ENCODE measurements at places on chromosomes 6 and 20.

DNA sequence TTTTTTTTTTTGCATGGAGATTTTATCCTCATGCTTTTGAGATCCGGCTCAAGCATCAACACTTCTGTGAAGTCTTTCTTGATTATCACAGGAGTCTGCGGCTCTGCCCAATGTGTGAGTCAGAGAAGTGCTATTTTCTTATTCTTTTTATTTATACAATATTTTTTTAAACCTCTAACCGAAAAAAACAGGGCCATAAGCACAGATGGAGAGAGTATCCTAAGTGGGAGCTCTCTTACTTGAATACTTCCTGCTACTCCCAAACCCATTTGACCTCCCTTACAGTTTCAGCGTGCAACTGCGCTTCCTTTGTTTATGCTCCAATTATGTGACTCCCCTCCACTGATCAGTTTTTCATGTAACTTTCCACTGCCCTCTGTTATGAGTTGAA is 8.7 kb upstream of the ATXN1 start:
- no peak for DNase-seq

GRCh38 chr6:101607111-101607690 is 213.7 kb downstream of the GRIK2 start:
- DNase-seq: no peak

GRCh38 chr6:53466257-53466656 is 78.6 kb downstream of the GCLC start:
- DNase-seq: no peak

DNA sequence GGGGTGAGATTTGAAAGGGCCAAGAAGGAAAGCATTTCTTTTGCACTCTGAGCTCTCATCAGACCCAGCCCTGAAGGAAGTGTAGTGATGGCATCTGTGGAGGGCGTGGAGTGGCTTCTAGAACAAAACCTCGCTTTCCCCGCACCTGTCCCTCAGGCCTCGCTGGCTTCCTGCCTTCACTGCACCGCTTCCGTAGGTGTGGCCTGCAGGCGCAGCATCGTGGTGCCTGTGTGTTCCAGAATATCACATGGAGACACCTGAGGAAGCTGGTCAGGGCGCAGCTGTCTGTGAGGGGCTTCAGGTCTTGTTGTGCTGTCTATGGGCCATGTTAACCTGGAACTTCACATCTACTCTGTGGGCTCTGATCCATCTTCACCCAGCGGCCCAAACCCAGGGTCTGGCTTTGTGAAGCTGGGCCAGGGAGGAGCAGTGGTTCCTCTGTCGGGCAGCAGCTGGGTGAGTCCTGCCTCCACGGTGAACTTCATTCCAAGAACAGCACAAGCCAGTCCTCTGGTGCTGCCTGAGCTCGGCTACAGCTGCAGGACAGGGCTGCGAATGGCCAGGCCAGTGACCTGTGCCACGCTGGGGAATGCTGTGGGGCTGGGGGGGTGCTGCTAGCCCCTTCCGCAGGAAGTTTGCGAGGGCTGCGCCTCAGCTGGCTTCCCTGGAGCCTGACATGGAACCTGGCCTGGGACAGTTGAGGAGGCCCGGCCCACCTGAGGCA is 40.9 kb downstream of the DSTN start:
- DNase-seq: no peak

DNA sequence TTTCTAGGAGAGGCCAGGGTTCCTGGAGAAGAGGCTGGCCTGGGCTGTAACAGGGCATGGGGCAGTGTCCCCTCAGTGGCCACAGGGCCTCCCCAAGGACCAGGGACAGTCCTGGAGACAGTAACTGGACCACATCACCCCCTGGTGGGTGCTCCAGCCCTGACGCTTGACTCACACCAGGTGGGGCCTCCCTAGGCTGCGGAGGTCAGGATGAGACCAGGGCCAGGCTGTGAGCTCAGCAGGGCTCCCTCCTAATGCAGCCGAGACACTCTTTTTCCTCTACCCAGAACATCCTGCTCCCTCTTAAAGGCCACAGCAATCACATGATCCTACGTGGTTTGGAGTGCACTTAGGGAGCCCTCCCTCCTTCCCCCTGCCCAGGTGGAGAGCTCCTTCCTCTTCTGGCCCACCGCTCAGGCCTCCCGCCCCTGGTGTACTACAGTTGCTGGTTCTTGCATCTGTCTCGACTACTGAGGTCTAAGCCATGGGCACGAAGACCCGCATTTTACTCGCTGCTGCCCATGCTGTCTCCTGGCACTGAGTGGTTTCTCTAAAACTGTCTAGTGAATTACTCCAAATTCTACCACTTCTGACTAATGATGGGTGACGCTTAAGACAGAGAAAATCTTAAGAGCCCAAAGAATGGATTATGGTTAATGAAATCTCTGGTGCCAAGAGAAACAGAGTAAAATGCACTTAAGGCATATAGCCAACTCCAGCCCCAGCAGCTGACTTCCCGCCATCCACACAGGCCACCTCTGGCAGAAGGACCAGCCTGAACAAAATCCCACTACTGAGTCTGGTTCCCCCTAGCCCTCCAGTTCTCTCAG is 166.1 kb upstream of the CST7 start:
- DNase-seq: no peak

- no peak for DNase-seq
These were observed 123.3 kb upstream of the GGTLC1 start for GRCh38 chr20:24111858-24112257.

DNA sequence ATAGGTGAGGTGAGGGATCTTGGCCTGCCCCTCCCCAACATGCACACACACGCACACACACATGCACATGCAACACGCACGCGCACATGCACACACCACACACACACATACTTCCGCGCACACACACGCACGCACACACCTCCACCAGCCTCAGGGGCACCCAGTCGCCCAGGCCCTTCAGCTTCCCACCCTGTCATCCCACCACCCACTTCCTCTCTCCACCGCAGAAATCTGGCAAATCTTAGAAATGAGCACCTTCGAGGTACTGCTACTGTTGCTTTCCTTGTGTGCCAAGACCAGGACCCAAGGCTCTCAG is 1.2 kb downstream of the SPDEF start:
- no peak for DNase-seq

GRCh38 chr20:61644378-61645076 is 392.5 kb downstream of the CDH4 start:
- DNase-seq: peak; percentile 46

DNA sequence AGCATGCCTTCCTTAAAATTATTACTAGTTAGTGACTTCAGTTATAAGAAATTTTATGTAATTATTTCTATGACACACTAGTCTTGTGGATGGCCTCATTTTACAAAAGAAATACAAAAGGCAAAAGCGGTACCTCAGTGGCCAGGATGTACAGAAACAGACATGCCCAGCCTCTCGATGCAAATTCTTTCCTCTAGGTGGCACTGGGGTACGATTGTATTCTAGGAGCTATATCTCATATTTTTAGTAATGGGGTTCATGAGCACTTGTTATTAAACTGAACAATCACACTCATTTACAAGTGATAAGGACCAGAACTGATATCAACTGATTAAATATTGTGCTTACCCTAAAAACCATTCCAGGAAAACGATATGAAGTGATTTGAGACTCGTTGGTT is 59.8 kb downstream of the SOD2 start:
- DNase-seq: no peak

DNA sequence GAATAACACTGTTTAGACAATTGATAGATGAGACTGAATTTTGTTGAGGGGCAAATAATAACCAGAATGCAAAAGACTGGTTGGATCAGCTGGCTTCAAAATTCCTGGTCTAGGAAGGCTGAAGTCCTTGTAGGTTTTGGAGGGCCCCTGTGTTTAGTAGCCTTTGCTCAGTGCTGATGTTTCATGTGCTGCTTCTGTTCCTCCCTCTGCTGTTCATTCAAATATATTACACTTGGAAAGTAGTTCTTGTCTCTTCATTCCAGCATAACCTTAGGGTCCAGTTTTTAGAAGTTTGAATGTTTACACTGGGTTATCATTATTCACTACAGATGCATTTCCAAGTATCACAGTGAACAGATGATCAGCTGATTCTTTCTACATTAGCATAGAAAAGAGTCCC is 72.5 kb downstream of the FLRT3 start:
- no peak for DNase-seq

DNA sequence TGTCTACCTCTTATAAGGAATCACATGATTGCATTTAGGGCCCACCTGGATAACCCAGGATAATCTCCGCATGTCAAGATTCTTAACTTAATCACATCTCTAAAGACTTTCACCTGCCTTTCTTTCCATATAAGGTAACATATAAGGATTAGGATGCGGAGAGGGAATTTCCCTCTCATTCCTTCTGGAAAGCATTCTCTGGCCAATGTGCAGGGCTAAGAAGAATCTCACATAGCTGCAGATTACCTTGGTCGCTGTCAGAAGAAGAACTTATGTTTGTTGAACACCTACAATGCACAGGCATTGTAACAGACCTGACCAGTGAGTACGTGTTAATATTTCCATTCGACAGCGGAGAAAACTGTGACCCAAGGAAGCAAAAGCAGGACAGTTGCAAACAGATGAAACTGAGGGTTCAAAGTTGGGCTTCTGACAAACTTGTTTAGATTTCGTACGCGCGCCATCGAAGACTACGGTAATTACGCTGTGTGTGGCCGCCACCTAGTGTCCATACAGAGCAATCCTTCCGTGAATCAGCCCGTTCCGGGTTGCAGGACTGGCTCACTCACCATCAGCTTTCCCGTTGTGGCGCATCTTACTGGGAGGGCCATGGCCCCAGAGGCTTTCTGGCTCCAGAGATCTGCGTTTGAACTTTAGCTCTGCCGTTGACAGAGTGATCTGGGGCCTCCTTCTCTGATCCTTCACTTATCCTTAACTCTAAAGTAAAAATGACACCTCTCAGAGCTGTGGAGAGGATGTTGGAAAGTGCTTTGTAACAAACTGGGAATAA is 9.5 kb downstream of the C20orf202 start:
- DNase-seq: peak; percentile 53

- no peak for DNase-seq
These were observed 220.1 kb downstream of the HACE1 start for GRCh38 chr6:104639668-104640067.

DNA sequence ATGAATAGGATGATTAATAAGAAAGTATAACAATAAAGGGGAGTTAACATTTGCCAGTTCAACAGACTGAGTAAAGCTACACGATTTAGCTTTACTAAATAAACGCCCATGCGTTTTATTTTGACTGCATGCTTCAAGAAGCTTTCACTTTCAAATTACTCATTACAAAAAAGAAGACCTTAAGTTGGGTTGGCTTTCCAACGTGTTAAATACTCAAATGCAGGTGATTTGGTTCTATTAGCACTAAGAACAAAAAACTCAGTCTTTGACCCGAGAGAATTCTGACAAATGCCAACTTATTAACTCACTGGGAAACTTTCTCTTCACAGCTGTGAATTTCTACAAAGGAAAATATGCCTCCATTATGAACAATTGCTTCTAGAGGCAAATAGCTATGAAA is 24.8 kb downstream of the RNF146 start:
- no peak for DNase-seq

GRCh38 chr6:167970230-167970629 is 27.2 kb upstream of the KIF25 start:
- DNase-seq: no peak

DNA sequence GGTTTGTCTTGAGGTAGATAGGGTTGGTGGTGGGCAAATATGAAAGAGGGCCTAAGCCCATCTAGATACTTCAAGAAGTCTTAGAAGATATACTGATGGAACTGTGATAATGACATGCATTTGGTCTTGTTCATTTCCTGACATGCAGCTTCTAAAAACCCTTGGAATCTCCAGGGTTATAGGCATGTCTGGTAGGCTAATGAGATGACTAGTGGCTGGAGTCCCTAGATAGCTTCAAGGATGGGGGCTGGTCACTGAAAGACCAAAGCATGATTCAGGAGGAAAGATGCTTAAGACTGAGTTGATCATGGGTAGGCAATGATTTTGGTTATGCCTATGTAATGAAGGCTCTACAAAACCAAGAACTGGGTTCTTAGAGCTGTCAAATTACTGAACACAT is 217.9 kb upstream of the MOCS1 start:
- no peak for DNase-seq

DNA sequence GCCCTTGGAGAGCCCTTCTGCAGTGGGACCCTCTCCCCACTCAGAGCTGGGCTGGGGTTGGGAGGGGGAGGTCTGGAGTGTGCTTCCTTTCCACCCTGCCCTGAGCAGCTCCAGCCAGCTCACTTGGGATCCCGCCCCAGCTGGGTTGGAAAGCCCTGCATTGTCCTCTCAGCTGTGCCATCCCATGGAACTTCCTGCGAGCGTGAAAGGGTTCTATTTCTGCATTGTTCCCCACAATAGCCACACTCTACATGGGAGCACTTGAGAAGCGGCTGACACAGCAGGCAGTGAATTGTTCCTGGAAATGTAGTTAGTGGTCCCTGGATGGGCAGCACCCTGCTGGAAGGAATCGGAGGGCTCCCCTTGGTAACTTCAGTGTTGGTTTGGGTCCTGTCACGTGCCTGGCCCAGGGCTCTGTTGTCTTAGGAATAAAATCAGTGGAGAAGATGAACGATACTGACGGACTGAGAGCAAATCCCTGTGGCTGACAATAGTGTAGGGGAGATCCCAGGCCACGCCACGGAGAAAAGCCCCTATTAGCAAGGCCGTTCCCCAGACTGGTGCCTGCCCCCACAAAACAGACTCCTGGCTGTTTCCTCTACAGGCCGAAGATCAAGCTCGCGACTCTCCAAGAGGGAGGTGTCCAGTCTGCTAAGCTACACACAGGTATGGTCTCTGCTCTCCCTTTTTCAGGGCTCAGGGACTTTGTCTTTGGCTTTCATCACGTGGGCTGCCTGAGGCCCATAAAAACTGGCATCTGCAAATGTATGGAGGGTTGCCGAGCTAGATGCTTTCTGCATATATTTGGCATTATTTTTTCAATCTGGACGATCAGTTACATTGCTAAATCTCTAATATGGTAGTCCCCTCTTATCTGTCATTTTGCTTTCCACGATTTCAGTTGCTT is 18.8 kb downstream of the DNMT3B start:
- no peak for DNase-seq

Data from muscle of arm (tissue), 14 donors.